ENCODE measurements at places on chromosomes 6 and 20.

DNA sequence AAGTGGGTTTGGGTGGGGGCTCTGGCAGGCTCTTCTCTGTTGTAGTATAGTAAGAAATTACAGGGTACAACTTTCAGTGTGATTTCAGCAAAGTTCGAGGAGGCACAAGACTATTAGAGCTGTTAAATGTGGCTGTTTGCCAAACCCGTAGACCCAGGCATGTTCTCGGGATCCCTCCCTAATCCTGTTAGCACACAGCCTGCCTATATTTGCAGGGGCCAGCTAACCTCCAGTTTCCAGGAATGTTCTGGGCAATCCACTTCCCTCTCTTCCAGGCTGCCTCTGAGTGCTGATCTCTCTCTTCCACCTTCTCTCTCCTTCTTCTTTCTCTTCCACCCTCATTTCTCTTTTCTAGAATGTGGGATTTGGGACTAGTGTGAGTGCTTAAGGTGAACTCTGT is 34.8 kb upstream of the ZFP64 start:
- DNase-seq, result no peak

GRCh38 chr6:141884850-141885249 is 247.9 kb upstream of the GJE1 start:
- no peak for DNase-seq

DNA sequence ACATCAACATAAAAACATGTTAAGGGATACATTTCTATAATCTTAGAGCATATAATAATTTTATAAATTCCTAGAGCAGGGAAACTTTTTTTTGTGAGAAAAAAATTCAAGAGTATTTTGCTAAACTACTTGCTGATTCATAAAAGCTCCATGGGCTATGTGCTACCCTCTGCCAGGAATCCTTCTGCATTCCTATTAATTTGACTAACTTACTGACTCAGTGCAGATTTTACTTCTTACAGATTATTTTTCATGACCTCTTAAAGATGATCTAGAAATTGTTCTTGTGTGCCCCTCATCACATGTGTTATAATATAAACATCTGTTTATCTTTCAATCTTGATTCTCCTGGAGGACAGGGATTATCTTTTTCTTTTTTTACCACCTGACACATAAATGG is 5.7 kb downstream of the VTA1 start:
- DNase-seq, result no peak

DNA sequence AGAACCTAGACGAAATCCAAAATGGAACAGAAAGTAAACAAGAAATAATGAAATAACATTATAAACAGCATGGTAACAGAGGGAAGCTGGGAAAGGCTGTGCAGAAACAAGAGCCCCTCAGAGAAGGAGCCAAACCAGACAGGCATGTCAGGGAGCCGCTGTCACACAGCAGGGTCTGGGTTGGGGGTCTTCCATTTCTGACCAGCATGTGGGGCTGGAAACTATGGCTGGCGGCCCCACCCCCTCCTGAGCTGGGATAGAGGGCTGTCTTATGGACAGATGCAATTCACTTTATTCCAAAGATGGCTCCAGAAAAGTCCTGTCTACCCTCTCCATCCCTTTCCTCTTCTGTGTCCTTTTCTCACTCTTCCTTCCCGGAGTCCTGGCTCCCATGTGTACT is 27.3 kb downstream of the C6orf89 start:
- no peak for DNase-seq

DNA sequence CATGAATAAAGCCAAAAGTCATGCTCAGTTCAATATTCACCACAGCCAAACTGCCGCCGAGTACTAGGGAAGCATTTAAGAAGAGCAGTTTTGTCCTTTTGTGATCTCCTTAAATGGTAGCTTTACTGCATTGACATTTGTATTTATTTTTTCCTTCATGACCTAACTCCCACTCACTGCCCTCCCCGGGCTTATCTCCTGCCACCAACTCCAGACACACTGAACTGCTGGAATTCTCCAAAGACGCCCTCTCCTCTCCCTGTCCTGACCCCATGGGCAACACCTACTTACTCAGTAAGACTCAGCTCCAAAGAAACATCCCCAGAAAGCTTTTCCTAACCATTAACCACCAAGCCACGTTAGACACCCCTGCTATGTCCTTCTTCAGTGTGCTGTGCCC is 48.5 kb upstream of the CNKSR3 start:
- DNase-seq, result no peak

- no peak for DNase-seq
These were observed at the start of gene HIVEP2 for GRCh38 chr6:142945049-142945445. HIVEP2 (minus strand) TSS chr6:142945176; CDS start chr6:142774738, 170,438 bp downstream.

DNA sequence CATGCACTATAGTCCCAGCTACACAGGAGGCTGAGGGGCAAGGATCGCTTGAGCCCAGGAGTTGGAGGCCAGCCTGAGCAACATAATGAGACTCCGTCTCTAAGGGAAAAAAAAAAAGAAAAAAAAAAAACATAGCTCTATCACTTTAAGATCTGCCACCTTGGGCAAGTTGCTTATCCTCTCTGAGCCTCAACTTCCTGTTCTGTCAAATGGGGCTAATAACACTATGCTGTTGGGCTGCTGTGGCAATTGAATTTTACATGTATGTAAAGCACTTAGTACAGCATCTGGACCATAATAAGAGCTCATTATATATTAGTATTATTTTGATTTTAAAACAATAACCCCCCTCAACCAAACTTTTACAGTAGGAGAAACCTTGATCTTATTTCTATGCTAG is 141.5 kb downstream of the ATXN1 start:
- DNase-seq, result no peak

DNA sequence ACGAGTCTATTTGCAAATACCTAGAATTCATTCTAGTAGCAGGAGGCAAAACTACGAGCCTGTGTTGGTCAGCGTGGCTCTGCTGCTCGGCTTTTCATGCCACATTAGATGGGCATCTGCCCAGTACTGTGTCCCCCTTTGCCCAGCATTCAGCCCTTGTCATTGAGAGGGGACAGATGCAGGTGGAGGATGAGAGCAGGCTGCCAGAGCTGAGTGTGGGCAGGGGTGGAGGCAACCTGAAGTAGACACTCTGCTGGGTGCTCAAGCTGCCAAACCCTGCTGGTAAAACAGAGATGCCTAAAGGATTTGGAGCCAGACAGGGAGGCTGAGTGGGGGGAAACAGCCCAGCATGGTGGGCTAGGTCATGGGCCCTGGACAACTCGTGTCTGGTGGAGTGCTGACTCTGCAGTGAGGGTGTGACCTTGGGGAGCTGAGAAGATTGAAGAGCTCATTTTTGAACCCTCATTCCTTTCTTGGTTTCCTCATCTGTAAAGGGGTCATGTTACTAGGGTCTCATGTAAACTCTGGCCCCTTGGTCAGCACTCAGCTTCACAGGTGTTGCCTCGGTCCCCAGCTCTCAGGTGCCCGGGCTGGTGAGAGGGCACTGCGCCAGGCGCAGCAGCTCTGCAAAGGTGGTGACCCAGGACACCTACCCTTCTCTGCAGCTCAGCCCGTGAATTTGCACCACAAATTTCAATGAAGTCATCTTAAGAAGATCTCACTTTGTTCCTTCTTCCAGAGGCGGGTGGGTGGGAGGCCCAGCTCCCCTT is 64.2 kb upstream of the BHLHE23 start:
- no peak for DNase-seq

- DNase-seq, result no peak
These were observed 537 bp downstream of the CSTF1 start for GRCh38 chr20:56392881-56393482.

DNA sequence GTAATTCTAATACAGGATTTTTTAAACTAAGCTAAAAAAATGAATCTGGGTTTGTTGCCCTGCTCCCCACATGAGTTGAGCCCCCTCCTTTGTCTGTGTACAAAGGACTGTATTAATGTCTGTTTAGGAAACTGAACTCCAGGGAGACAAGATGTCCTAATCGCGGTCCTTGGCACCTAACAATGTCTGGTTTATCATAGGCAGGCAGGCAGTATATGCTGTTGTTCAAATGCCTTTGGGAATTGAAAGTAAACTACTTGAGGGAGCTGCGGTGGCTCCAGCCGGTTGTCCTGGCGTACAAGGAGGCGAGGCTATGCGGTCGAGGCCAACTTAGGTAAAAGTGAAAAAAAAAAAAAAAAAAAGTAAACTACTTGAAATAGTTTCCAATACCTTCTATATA is 98.5 kb downstream of the TULP4 start:
- DNase-seq, result peak; percentile 13

- DNase-seq, result no peak
These were observed 668.1 kb downstream of the RFPL4B start for GRCh38 chr6:113015249-113015648.

GRCh38 chr20:32119734-32120133 is 10.2 kb downstream of the TM9SF4 start:
- DNase-seq, result no peak

DNA sequence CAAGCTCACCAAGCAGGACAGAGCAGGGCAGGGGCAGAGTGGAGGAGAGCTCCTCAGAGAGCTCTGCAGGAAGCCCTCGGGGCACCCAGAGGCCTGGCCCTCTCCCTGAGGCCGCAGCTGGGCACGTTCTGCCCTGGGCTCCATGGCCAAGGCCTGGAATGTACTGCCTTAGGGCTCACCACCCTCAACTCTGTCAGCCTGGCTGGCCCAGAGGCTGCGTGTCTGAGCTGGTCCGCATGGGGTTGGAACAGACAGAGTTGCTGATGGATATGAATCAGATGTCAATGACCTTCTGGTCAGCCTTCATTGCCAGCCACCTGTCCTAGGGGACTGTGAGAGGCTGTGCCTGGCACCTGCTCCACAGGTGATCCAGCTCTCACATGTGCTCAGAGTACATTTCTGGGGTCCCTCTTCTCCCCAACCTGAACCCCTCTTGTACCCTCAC is 33.2 kb upstream of the PCMTD2 start:
- no peak for DNase-seq

DNA sequence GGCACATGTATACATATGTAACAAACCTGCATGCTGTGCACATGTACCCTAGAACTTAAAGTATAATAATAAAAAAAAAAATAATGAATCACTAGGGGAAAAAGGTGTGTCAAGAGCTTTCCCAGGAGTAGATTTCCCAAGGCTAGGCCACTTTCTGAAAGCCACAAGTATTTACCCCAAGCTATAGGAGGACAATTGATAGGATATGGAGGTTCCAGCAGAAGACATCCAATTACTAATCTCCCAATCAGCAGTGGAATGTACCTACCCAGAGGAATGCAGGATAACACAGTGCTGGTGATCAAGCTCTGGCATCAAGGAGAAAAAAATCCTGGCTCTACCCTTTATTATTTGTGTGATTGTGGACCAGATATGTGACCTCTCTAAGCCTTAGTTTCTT is 562.7 kb downstream of the RFPL4B start:
- no peak for DNase-seq

DNA sequence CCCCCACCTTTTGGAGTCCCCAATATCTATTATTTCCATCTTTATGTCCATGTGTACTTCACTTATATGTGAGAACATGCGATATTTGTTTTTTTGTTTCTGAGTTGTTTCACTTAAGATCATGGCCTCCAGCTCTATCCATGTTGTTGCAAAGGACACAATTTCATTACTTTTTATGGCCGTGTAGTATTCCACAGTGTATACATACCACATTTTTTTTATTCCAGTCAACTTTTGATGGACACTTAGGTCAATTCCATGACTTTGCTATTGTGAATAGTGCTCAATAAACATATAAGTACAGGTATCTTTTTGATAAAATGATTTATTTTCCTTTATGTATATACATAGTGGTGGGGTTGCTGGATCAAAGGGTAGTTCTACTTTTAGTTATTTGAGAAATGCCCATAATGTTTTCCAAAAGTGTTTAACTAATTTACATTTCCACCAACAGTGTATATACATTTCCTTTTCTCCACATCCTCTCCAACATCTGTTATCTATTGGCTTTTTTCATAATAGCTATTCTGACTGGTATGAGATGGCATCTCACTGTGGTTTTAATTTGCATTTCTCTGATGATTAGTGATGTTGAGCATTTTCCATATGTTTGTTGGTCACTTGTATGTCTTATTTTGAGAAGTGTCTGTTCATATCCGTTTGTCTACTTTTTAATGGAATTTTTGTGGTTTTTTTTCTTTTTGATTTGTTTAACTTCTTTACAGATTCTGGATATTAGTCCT is 34.0 kb upstream of the COL10A1 start:
- DNase-seq, result no peak

- DNase-seq, result no peak
These were observed 10.6 kb downstream of the PYGB start for GRCh38 chr20:25258476-25258805.

DNA sequence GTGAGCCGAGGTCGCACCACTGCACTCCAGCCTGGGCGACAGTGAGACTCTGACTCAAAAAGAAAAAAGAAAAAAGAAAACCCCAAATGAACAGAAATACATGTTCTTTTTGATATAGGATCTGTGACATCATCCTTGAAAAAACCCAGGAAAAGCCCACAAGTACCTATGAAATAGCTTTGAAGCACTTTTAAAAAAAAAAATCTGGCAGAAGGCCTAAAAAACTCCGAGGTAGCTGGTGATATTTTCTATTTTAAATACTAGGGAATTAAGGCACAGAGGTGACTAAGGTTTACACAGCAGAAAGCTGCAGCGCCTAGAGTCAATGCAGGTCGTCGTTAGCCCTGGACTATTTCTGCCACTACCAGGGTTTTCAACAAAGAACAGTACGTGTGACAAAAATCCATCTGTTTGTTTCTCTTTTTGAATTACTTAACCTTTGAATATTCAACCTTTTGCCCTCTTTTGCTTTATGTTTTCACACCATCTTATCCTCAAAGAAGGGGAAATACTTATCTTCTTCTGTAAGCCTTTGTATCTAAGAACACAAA is 39.4 kb upstream of the EEF1A1 start:
- DNase-seq, result no peak

DNA sequence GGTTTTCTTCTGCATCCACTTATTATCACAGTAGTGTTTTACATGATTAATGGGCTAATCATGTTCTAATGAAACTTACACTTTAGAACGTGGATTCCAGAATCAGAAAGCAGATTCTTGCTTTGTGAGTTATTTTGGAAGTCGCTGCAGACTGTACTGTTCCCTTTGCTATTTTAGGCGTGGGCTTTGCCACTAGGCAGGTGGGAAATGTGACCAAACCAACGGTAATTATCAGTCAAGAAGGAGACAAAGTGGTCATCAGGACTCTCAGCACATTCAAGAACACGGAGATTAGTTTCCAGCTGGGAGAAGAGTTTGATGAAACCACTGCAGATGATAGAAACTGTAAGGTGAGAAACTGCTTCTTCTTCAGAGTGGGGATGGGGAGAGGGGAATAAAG is 598 bp downstream of the FABP7 start:
- no peak for DNase-seq

Data from NCI-H2029 treated with DMSO at 0.1 percent for 48 hours (cell line).